ENCODE measurements at places on chromosomes 1 and 21.

DNA sequence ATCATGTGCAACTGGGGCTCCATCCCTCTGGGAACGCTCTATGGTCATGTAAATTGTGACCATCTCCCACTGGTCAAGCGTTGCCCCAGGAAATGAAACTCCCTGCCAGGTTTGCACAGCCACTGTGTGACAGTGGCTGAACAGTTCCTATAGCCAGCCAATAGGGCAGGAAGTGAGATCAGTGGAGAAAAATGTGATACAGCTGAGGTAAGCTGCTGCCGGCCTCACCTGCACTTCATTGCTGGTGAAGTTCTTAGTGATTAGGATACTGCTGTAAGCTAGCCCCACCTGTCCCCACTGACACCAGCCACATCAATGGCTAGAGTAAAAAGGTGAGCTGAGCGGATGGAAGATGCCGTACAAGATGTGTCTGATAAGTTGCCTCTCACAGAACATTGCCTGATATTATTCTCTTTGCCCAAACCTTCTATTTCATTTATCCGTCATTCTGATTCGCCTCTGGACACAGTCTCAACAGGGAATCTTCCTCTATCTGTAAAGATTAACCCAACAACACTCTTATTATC, 38.4 kb upstream of the CDC42BPA start:
- DNase-seq: no peak
- H3K4me1 ChIP-seq: peaks cover 17% of the 10 kb centered on the region
- no peaks in the 10 kb centered on the region for H3K36me3 ChIP-seq
- no peak overlapping the region for H3K4me3 ChIP-seq
- H3K27me3 ChIP-seq: peaks cover 76% of the 10 kb centered on the region

- peaks cover 41% of the 10 kb centered on the region for H3K27me3 ChIP-seq
- H3K27ac ChIP-seq: no peak overlapping the region
- no peaks in the 10 kb centered on the region for H3K36me3 ChIP-seq
Measured at GRCh38 chr1:220873868-220874655, 5.2 kb upstream of the HLX start.

DNA sequence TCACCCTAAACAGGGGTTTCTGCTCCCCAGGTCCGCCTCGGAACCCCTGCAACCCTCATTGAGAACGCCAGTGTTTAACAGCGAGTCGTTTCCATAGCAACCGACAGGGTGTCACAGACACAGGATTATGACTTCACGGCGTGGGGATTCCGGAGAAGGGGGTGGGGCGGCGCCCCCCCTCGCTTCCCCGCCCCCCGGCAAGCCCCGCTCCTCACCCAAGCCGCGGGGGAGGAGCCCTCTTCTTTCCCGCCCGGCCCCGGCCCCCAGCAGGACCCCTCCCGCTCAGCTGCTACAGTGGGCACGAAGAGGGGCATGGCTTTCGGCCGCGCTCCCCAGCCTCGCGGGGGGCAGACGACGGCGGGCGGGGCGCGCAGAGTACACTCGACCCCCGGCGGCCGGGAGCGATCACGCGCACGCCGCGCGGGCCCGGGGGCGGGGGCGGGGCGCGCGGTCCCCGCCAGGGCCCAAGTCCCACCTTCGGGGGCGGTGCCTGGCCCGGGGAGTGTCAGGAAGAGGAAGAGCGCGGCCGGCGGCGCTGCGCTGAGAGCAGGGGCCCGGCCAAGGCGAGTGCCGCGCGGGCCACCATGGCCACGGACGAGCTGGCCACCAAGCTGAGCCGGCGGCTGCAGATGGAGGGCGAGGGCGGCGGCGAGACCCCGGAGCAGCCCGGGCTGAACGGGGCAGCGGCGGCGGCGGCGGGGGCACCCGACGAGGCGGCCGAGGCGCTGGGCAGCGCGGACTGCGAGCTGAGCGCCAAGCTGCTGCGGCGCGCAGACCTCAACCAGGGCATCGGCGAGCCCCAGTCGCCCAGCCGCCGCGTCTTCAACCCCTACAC, at the start of gene EFHD2:
TSS of gene EFHD2 (plus strand) at position 501 of the 835 bp plus-strand sequence. CDS start at position 585, 84 bp downstream.
- H3K36me3 ChIP-seq: no peaks in the 10 kb centered on the region
- peaks cover 13% of the 10 kb centered on the region for H3K4me1 ChIP-seq
- peak within 1 kb of the TSS; percentile 78 for H3K27ac ChIP-seq
- peak; percentile 93 for DNase-seq
- H3K27me3 ChIP-seq: no peaks in the 10 kb centered on the region

GRCh38 chr1:37434292-37435225, 39.8 kb upstream of the ZC3H12A start:
- DNase-seq: peak; percentile 60
- H3K27ac ChIP-seq: no peak overlapping the region
- no peak overlapping the region for H3K4me3 ChIP-seq
- no peaks in the 10 kb centered on the region for H3K36me3 ChIP-seq
- H3K27me3 ChIP-seq: peaks cover 5% of the 10 kb centered on the region

DNA sequence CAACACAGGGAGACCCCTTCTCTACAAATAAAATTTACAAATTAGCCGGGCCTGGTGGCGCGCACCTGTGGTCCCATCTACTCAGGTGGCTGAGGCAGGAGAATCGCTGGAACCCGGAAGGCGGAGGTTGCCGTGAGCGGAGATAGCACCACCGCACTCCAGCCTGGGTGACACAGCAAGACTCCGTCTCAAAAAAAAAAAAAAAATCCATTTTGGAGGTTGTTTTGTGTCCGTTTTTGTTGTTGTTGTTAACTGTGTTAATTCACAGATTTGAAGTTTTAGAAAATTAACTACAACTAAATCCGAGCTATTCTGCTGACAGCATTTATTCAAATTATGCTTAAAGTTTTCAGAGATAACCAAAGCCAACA, 618 bp downstream of the CLCC1 start:
- H3K27me3 ChIP-seq: no peaks in the 10 kb centered on the region
- no peaks in the 10 kb centered on the region for H3K36me3 ChIP-seq
- peak overlapping the region; percentile 81 for H3K4me3 ChIP-seq
- no peak for DNase-seq

DNA sequence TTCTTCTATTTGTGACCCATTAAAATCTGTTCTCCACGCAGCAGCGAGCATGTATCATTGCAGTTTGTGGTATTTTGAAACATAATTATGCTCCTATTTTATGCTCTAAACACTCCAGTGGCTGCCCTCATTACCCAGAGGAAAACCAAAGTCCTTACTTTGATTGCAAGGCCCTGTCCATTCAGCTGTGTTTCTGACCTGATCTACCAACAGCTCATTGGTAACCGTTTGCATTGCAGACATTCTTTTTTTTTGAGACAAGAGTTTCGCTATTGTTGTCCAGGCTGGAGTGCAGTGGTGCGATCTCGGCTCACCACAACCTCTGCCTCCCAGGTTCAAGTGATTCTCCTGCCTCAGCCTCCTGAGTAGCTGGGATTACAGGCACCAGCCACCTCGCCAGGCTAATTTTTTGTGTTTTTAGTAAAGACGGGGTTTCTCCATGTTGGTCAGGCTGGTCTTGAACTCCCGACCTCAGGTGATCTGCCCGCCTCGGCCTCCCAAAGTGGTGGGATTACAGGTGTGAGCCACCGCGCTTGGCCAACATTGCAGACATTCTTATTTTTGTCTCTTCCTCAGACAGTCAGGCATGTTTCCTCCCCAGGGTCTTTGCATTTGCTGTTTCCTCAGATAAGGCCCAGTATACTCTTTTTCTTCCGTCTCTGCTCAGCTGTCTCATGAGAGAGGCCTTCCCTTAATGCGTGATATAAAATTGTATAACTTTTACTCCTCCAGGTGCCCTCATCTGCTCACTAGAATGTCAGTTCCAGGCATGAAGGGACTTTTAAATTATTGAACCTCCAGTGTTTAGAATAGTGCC, 32.5 kb downstream of the THRAP3 start:
- no peak for DNase-seq
- no peak overlapping the region for H3K4me3 ChIP-seq
- H3K27ac ChIP-seq: no peak overlapping the region
- H3K27me3 ChIP-seq: no peaks in the 10 kb centered on the region

GRCh38 chr1:220182656-220183055, 88.7 kb downstream of the IARS2 start:
- no peaks in the 10 kb centered on the region for H3K27me3 ChIP-seq
- peaks cover 7% of the 10 kb centered on the region for H3K36me3 ChIP-seq
- H3K4me1 ChIP-seq: no peaks in the 10 kb centered on the region
- no peak overlapping the region for H3K27ac ChIP-seq
- H3K4me3 ChIP-seq: no peak overlapping the region

DNA sequence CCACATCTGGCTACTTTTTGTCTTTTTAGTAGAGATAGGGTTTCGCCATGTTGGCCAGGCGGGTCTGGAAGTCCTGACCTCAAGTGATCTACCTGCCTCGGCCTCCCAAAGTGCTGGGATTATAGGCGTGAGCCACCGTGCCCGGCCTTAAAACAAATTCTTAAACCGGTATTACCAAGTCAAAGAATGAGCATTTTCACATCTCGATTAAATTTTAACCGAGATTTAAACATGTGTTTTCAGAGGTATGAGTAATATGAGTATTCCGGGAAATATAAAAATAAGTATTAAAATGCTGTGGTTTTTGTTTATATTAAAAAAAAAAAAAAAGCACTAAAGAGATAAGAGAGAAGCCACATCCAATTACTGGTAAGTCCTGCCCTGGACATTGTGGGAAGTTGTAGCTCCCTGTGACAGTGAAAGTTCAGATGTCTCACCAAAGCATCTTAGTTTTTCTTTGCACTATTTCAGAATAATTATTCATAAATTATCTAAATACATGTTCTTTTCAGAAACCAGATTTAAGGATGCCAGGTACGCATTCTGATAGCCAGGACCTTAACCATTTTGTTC, 24.9 kb downstream of the ZNF281 start:
- H3K27ac ChIP-seq: no peak overlapping the region
- no peak overlapping the region for H3K4me3 ChIP-seq
- H3K4me1 ChIP-seq: no peaks in the 10 kb centered on the region
- no peak for DNase-seq

DNA sequence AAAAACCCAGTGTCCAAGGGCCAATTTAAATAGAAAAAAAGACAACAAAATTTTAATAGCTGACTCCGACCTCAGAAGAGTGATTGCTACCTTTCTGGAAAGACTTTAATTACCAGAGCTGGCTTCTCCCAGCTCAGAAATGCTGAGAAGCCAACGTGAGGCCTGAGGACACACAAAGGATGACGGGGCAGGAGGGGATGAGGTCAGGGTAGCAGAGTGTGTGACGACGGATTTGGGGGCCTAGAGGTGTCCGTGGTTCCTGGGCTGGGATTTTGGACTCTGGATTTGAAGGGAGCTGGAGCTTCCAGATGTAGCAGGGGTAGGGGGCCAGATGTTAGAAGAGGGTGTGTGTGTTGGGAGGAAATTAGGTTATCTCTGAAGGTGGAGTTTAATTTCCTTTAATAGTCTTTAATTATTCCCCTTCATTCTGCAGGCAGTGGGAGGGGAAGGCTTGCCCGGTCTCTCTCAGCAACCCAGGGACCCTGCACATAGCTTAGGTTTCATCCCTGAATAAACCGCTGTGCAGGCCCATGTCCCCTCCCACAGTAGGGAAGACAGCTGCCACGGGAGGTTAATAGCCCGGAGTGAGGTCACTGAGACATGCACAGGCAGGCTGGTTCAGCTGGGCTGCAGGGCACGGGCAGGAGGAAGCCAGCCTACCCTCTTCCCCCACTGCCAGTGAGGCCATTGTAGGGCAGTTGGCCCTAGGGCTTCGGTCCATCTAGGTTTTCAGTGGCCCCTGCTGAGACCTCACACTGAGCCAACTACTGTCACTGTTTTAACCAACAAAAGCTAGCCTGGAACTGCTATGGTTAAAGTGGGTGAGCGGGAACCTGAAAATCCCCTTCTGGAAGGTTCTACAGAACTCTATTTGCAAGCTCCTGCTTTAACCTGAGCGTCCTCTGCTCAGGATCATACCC, 3.8 kb upstream of the PADI3 start:
- no peaks in the 10 kb centered on the region for H3K36me3 ChIP-seq
- DNase-seq: no peak
- no peak overlapping the region for H3K27ac ChIP-seq
- no peaks in the 10 kb centered on the region for H3K27me3 ChIP-seq
- H3K4me3 ChIP-seq: no peak overlapping the region
- H3K4me1 ChIP-seq: no peaks in the 10 kb centered on the region

- H3K4me1 ChIP-seq: no peaks in the 10 kb centered on the region
- no peaks in the 10 kb centered on the region for H3K36me3 ChIP-seq
- no peak overlapping the region for H3K27ac ChIP-seq
- DNase-seq: no peak
Measured at GRCh38 chr1:17167786-17168090, 37.2 kb upstream of the PADI1 start.

GRCh38 chr1:32863218-32863880, 7.4 kb downstream of the FNDC5 start:
- no peak overlapping the region for H3K4me3 ChIP-seq
- no peak for DNase-seq
- peaks cover 8% of the 10 kb centered on the region for H3K36me3 ChIP-seq
- no peaks in the 10 kb centered on the region for H3K4me1 ChIP-seq
- no peaks in the 10 kb centered on the region for H3K27me3 ChIP-seq

DNA sequence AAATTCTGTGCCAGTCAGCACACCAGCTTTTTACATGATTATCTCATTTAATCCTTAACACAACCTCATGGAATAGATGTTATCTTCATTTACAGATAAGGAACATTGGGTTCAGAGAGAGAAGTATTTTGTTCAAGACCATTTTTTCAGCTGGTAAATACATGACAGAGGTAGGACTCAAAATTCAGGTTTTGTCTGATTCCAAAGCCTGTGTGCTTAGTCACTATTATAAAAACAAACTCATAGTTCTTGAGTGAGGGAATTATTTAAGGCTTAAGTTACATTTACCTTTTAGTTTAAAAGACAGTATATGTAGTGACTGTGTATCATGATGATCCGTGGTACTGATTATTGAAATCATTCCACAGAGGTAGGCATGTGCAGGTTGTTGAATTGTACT, 125.2 kb downstream of the MAGI3 start:
- no peak overlapping the region for H3K27ac ChIP-seq
- H3K27me3 ChIP-seq: no peaks in the 10 kb centered on the region
- H3K36me3 ChIP-seq: no peaks in the 10 kb centered on the region
- no peak for DNase-seq

DNA sequence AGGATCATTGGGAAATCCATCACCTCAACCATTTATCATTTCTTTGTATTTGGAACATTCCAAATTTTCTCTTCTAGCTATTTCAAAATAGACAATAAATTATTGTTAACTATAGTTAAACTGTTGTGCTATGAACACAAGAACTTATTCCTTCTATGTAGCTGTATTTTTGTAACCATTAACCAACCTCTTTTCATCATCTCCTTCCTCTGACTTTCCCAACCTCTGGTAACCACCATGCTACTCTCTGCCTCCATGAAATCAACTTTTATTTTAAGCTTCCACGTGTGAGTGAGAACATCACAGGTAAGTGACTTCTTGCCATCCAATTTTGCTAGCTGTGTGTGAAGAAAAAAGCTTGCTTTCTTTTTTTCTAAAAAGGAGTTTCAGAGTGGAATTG, 418 bp downstream of the IFI44L start:
- peak overlapping the region; percentile 35 for H3K4me3 ChIP-seq
- no peaks in the 10 kb centered on the region for H3K27me3 ChIP-seq

- no peaks in the 10 kb centered on the region for H3K27me3 ChIP-seq
- H3K4me3 ChIP-seq: no peak overlapping the region
- H3K27ac ChIP-seq: no peak overlapping the region
- peaks cover 20% of the 10 kb centered on the region for H3K4me1 ChIP-seq
Measured at GRCh38 chr1:64133036-64133435, 70.4 kb upstream of the UBE2U start.

GRCh38 chr1:237890822-237891221, at the start of gene ZP4:
Gene ZP4 (minus strand): TSS chr1:237890922. CDS start chr1:237890635, 287 bp downstream.
- no peak for DNase-seq
- H3K4me3 ChIP-seq: no peak within 1 kb of the TSS
- H3K27me3 ChIP-seq: no peaks in the 10 kb centered on the region

GRCh38 chr1:174726167-174726879, 273.4 kb upstream of the CACYBP start:
- H3K27me3 ChIP-seq: no peaks in the 10 kb centered on the region
- H3K36me3 ChIP-seq: no peaks in the 10 kb centered on the region
- no peak overlapping the region for H3K27ac ChIP-seq
- peak; percentile 53 for DNase-seq

- DNase-seq: no peak
- no peaks in the 10 kb centered on the region for H3K4me1 ChIP-seq
- H3K27me3 ChIP-seq: no peaks in the 10 kb centered on the region
- no peak overlapping the region for H3K27ac ChIP-seq
Measured at GRCh38 chr1:189921613-189922012, 556.1 kb downstream of the BRINP3 start.
